ENCODE measurements at places on chromosomes 12 and 14.

GRCh38 chr14:93720076-93720815 is 68.0 kb downstream of the PRIMA1 start:
- DNase-seq, result no peak

DNA sequence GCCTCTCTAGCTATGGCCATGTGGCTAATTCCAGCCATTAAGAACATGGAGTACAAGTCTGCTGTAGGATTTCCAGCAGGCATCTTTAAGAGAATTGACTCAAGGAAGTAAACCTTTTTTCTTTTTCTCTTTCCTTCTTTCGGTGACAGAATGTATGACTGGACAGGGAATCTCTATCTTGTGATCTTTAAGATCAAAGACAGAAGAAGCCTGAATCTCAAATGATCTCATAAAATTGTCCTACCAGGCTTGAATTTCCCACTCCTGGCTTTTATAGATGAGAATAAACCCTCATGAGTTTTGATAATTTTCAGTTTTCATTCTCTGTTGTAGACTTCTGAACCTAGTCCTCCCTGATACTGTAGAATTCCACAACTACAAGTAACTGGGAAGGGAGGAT is 11.4 kb downstream of the DUSP6 start:
- DNase-seq, result no peak

DNA sequence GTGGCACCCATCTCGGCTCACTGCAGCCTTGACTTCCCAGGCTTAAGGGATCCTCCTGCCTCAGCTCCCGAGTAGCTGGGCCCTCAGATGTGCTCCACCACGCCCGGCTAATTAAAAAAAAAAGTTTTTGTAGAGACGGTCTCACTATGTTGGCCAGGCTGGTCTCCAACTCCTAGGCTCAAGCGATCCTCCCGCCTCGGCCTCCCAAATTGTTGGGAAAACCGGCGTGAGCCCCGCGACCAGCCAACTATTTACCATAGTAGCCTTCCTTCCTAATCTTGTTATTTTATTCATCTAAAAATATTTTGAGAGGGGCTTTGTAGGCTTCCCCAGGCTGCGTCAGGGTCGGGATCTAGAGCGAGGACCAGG is 25.4 kb upstream of the YY1 start:
- no peak for DNase-seq

- peak; percentile 27 for DNase-seq
These were observed 379.8 kb downstream of the DPF3 start for GRCh38 chr14:72513965-72514659.

- DNase-seq, result peak; percentile 52
These were observed 76.3 kb downstream of the SCFD1 start for GRCh38 chr14:30698463-30698862.

GRCh38 chr14:81565441-81566290 is 32.0 kb upstream of the SEL1L start:
- peak; percentile 20 for DNase-seq

DNA sequence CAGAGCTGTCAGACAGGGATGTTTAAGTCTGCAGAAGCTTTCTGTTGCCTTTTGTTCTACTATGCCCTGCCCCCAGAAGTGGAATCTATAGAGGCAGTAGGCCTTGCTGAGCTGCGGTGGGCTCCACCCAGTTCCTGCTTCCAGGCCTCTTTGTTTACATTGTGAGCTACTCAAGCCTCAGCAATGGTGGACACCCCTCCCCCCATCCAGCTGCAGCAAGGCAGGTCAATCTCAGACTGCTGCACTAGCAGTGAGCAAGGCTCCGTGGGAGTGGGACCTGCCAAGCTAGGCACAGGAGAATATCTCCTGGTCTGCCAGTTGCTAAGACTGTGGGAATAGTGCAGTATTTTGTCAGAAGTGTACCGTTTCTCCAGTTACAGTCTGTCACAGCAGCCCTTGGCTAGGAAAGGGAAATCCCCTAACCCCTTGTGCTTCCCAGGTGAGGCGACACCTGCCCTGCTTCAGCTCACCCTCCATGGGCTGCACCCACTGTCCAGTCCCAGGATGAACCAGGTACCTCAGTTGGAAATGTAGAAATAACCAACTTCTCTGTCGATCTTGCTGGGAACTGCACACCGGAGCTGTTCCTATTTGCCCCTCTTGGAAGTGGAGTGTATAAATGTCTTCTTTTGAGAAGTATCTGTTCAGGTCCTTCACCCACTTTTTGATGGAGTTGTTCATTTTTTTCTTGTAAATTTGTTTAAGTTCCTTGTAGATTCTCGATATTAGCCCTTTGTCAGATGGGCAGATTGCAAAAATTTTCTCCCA is 213.5 kb upstream of the SLC38A2 start:
- DNase-seq, result no peak

GRCh38 chr12:115096588-115097397 is 412.8 kb upstream of the TBX3 start:
- DNase-seq, result no peak

DNA sequence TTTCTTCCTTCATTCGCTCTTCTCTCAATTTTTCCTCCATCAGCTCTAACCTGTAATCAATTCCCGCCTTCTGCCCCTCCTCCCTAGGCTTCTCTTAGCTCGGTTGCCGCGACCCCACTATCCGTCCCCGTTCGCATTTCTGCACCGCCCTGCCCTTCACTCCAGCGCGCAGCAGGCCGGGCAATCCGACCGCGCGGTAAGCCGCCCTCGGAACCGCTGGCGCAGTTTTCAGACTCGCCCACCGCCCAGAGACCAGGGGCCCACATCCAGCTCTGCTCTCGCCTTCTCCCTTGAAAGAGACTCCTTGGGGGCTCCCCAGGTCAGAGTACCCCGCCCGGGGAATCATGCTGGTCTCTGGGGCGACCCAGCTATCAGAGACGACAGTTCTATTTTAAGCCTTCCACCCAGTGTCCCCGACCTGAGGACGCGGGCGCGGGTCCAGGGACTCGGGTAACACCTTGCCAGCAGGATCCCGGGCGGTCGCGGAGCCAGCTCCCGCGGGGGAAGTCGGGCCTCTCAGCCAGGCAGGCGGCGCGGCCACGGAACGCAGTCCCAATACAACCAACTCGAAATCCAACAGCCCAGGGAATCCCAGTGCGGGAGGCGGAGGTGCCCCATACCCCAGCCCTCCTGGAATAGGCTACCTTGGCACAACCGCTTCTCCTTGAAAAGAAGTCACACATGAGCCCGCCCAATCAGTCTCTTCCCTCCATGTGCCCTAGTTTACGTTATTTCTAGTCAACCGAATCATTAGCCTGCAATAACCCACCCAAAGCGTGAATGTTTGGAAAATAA is 5.7 kb upstream of the SLC38A4 start:
- DNase-seq, result peak; percentile 28

DNA sequence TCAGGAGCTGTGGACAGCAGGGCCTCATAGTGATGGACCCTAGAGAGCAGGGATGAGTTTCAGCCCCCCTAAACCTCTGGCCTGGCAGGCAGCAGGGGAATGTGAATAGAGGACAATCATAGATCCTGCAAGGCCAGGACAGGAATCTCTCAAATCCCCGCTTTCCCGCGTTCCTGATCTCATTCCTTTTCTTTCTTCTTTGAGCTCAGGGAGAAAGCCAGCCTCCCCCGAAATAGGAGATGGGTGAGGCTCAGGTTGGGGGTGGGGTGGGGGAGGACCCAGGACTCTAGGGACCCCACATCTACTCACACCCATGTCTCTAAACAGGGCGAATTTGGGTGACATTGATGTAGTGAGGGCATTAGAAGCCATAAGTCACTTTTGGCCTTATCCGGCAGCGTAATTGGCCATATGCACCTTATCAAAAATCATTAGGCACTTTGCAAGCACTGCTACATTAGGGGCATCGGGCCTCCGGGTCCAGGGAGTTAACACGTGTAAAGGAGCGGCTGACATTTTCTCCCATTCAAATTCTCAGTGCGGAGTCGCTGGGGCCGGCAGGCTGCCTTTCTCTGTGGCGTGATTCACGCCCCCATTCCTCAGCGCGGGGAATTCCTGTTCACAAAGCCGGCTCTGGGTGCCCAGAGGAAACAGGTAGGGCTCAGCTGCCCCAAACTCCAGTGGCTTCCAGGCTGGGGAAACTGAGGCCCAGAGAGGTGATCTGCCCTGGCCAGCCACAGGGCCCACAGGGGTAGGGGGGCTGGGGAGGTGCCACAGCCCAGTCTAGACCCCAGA is 1.5 kb downstream of the LHX5 start:
- DNase-seq, result no peak

GRCh38 chr12:80761838-80762237 is 45.1 kb downstream of the MYF5 start:
- peak; percentile 28 for DNase-seq

- peak; percentile 51 for DNase-seq
These were observed 20.1 kb downstream of the APOBEC1 start for GRCh38 chr12:7645395-7646177.
